ENCODE measurements at places on chromosomes 6 and 20.

DNA sequence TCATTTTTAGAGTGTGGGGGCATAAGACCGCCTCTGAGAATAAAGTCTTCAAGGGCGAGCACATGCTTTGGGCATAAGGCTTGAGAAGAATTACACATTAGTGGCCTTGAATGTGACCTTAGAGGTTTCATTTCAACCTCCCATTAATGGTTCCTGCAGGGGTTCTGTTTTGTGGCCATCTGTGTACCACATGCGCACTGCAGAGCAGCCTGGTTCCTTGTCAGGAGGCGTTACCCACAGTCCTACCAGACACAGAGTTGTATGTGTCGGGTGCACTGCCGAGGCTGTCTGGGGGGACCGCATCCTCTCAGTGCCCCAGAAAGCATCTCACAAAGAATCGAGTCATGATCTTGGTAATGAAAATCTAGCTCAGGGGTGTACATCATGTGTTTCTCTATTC is 115.7 kb downstream of the B3GAT2 start:
- no peak for DNase-seq

GRCh38 chr20:3629893-3630292 is 33.3 kb downstream of the GFRA4 start:
- no peak for DNase-seq

DNA sequence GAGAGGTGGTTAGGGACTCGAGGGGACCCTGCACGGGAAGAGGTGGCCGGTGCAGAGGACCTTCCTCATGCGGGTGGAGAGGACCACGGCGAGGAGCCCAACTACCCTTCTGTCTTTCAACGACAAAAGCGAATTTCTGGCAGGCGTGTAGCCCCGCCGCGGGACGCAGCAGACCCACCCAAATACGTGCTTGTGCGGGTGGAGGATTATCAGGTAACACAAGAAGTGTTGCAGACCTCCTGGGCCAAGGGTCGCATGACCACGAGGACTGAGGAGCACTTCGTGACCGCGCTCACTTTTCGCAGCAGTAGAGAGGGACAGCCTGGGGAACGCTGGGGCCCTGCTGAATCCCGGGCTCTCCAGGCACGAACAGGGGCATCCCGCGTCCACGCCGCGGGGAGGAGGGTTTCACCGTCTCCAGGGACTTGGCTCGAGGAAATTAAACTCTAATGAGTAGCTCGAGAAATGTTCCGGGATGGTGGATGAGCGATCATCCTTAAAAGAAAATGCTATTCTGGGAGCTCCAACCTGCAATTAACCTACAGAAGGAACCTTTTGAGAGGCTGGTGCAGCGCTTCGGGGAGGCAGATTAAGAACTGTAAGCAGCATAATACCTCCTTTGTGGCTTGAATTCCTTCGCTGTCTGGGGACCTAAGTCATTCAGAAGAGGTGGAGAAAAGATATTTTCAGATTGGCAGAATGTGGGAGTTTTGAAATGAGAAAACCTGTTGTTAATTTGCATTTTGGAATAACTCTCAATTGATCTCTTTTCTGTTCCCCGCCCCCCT is 804 bp downstream of the C6orf141 start:
- no peak for DNase-seq

- DNase-seq = no peak
Measured at GRCh38 chr6:51137777-51138176, 319.1 kb downstream of the TFAP2B start.

- DNase-seq = no peak
Measured at GRCh38 chr20:38104285-38104684, 60.8 kb downstream of the TGM2 start.

DNA sequence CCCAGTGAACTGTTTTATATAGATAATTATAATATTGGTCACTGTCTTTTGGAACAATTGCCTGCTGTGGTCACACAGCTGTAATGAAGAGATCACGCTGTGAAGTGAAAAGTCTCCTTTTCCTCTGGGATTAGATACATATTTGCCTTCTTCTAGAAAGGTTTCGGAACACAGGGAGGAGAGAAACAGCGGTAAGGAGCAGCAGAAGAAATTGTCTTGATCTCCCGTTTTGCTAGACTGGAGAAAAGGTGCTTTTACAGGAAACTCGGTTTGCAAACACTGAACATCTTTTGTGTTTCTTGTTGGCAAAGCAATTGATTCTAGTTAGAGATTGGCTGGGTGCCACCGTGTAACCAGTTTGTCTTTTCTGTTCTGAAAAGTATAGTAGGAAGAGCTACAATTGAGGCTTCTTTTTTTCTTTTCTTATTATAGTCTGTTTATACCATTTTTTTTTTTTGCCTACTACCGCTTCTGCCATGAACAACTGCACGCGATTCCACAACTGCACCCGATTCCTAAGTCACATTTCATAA is 404.1 kb upstream of the ID4 start:
- DNase-seq = no peak

GRCh38 chr20:20759132-20759531 is 46.7 kb upstream of the RALGAPA2 start:
- no peak for DNase-seq

DNA sequence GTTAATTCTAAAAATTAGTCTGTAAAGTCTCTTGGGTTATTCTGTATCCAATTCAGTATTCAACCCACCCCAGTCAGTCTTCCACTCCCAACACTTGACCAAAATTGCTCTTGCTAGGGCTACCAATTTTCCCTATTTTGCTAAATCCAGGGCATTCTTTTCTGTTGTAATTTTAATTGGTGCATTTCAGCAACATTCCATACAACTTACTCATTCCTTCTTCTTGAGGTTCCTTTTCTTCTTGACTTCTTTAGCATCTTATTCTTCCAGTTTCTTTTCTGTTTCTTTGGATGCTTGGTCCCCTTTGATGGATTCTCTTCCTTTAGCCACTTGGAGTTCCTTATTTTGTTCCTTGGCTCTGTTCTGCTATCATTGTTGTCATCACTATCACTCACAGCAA is 11.2 kb upstream of the GRM1 start:
- DNase-seq = no peak

- peak; percentile 23 for DNase-seq
Measured at GRCh38 chr6:25882051-25882496, 8.0 kb upstream of the SLC17A3 start.

GRCh38 chr6:165843121-165843520 is 180.1 kb upstream of the PDE10A start:
- DNase-seq = no peak

DNA sequence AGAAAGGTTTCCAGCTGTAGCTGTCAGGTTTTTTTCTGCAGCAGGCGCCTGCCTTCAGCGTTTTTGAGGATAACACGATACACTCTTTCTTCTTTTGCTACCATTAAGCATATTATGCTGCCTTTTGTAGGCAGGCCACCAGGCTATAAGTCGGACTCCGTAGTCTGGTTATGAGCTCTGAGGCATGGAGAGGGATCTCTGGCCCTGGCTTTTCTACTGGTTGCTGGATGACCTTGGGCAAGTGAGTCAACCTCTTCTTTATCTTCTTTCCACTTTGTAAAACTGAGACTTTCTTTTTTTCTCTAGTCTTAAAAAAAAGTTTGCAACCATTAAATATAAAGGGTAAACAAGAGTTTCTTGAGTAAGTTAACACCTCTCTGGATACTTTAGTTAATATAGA is 120.2 kb downstream of the BCKDHB start:
- no peak for DNase-seq

- DNase-seq = no peak
Measured at GRCh38 chr6:22904431-22904830, 335.1 kb downstream of the HDGFL1 start.

DNA sequence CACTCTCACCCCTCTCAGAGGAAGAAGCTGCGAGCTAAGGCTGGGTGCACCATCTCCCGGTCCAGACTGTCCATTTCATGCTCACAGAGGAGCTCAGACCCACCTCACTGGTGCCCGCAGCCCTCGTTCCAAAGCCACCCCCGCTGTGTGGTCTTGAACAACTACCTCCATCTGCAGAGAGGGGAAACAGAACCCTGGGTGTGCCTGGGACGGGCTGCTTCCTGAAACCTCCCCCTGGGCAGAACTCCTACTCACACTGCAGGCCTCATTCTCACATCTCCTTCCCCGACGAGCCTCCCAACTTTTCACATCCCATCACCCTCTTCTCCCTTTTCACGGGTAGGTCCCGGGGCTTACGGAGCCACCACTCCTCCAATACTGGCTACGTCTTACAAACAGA is 18.1 kb downstream of the PMEPA1 start:
- DNase-seq = no peak

GRCh38 chr20:20220134-20220533 is 147.8 kb upstream of the INSM1 start:
- DNase-seq = no peak

- DNase-seq = no peak
Measured at GRCh38 chr6:47008397-47008763, 33.8 kb downstream of the ADGRF1 start.

DNA sequence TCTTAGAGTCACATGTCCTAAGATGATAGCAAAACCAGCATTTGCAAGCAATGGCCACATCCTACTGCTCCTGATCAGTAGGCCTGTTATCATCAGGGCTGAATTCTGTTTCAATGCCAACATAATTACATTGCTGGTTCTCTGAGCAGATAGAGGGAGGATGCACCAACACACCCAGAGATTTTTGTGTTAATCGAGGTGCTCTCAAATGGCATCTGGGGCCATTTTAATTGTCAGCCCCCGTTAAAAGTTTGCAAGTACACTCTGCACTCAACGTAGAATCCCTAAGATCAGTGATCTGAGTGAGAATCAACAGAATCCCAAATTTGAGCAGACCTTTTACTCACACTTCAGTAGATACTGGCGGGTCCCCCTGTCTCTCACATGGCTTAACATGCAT is 24.8 kb downstream of the ADTRP start:
- no peak for DNase-seq

DNA sequence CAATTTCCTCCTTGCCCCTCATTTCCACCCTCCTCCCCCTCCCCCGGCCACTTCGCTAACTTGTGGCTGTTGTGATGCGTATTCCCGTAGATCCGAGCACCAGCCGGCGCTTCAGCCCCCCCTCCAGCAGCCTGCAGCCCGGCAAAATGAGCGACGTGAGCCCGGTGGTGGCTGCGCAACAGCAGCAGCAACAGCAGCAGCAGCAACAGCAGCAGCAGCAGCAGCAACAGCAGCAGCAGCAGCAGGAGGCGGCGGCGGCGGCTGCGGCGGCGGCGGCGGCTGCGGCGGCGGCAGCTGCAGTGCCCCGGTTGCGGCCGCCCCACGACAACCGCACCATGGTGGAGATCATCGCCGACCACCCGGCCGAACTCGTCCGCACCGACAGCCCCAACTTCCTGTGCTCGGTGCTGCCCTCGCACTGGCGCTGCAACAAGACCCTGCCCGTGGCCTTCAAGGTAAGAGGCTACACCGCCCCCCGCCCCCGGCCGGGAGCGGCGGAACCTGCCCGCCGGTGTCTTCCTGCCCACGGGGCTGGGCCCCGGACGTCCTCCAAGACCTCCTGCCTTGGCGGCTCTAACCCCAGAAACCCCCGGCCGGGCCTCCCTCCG is 44.9 kb upstream of the SUPT3H start:
- peak; percentile 88 for DNase-seq

GRCh38 chr6:16135066-16135465 is 6.2 kb downstream of the MYLIP start:
- DNase-seq = no peak

GRCh38 chr20:31785089-31785488 is 34.1 kb upstream of the MYLK2 start:
- DNase-seq = no peak

DNA sequence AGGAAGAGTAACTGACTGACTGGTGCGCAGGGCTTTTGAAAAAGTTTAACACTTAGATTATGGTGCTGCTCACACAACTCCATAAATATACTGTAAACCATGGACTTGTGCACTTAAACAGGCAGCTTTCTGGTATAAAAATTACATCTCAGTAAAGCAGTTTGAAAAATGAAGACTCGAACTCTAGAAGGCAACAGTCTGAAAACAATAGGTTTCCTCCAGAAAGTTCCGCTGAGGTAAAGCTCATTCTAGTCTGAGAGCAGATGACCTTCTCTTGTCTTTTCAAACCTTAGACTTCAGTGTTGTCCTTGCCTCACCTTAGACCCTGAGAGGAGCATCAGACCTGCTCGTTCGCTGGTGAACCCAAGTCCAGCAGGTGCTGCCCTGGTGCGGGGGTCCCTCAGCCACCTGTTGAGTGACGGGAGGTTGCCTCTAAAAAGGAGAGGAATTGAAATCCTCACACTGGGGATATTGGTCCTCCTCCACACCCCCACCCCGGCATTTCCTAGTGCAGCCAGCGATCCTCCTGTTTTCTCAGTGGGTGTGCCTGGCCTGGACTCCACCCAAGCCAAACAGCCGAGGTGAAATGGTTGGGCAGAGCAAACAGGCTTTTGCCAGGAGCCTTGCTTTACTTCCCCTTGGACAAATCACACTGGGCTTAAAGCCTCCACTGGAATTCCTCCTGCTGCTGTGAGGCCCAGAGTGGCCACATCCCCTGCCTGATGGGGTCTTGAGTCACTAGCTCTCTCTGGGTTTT is 14.7 kb upstream of the PYGB start:
- DNase-seq = peak; percentile 86

GRCh38 chr6:71388856-71389527 is 100.4 kb downstream of the OGFRL1 start:
- no peak for DNase-seq

DNA sequence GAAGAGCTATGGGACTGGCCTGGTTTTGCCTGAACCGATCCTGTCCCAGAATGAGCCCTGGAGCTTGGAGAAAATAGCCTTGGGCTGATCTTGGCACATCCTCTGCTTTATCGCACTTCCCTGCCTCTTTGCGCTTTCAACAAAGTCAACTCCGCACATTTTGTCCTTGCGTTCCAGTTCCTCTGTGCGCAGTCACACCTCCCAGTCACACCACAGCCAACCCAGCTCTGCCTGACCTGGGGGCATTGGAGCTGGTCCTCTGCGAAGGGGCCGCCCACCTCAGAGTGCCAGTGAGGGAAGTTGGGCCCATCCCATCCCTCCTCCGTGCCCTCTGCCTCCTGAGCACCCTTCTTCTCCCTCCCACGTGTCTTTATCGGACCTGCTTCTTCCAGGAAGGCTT is 16.9 kb upstream of the UQCC2 start:
- no peak for DNase-seq

GRCh38 chr6:43264599-43265145 is 21.4 kb downstream of the TTBK1 start:
- DNase-seq = peak; percentile 81

DNA sequence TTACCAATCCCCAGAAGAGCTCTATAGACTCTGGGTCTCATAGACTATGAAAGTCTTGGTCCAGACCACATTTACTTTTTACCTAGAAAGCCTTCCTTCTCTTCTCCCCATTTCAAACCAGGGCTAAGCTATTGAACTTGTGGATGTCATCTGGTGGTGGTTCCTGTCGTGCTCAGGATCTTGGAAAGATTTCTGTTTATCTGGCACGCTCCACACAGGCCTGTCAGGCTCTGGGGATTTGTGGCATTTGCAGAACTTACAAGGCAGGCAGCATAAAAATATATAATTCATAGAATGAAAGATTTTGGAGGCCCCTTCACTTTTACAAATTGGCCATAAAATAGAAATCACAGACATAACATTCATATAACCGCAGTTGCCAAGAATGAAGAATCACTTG is 188.1 kb downstream of the UST start:
- DNase-seq = no peak

All from osteoblast (primary cell).